ENCODE measurements at places on chromosomes 2 and 18.

GRCh38 chr2:191215666-191216065 is 29.5 kb upstream of the MYO1B start:
- DNase-seq, result no peak

DNA sequence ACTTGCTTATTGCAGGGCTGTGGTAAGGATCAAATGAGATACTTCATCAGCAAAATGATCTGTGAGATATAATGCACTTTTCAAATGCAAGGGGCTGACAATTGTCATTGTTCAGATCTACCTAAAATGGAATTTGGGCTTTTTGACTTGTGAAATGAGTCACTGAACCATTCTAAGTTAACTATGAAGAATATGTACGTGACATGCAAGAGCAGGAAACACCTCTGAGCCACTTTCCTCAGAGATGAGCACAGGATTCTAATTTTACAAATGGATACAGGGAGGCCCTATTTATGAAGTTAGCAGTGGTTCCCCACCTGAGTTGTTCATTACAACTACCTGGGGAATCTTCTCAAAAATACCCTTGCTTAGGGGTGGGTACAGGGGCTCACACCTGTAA is 26.7 kb downstream of the CTLA4 start:
- DNase-seq, result no peak

- no peak for DNase-seq
Measured at GRCh38 chr2:130836501-130837174, at the start of gene ARHGEF4. TSS of gene ARHGEF4 (plus strand) at chr2:130836914. CDS start at chr2:130836954, 40 bp downstream.

DNA sequence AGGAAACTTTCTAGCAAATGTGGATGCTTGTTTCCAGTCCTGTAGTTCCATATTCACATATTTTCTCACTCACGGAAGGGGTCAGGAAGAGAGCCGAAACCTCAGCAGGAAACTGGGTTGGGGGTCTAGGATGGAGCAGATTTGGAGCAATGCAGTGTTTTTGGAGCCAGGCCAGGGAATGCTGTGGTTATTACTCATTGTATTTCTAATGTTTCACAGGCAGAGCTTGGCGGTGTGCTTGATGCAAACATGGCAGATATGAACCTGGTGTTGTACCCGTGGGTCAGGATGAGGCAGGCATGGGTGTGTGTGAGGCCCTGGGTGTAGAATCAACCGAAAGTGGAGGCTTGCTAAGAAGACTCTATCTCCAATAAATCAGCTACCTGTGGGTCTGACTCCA is 34.6 kb upstream of the ACKR3 start:
- no peak for DNase-seq

All from activated T-helper 1 cell treated with Interleukin-2 at 50 U/mL for 16 hours (primary cell).